Jurkat, Clone E6-1 (cell line): ENCODE measurements at places on chromosomes 12 and 14.

- DNase-seq: no peak
Observed at GRCh38 chr14:64806202-64806861, 73.4 kb downstream of the SPTB start.

DNA sequence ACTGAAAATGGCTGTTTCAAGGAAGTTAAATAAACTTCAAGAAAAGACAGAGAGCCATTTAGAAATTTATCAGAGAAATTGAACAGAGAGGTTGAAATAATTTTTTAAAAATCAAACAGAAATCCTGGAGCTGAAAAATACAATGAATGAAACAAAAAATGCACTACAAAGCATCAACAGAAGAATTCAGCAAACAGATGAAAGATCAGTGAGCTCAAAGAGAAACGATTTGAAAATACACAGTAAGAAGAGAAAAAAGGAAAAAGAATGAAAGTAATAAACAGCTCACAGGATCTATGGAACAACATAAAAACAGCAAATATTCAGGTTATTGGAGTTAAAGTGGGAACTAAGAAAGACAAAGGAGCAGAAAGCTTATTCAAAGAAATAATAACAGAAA is 26.2 kb downstream of the COX16 start:
- no peak for DNase-seq

DNA sequence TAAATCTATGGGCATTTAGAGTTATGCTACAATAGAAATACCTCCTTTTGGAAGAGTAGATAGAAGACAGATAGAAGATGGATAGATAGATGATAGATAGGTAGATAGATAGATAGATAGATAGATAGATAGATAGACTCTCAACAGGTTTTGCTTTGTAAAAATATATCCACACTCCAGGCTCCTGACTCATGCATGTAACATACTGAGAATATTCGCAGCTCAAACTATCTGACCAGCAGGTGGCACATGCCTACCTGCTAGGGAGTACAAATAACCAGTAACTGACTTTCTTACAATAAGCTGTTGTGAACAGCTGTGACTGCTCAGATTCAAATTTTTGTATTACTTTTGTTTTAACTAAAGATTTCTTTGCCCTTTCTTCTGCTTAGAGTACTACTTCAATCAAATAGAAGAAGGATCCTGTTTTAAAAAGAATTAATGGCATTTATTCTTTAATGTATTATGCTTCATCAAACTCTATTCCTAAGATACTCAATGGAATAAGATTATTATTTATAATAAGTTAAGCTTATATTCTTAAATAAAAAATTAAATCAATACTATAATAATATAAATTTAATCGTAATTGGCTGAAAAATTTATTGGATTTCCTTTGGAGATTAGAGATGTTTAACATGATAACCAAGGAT is 15.8 kb upstream of the CPNE8 start:
- DNase-seq: peak; percentile 52

- no peak for DNase-seq
Observed at GRCh38 chr12:77727442-77728001, 103.2 kb upstream of the NAV3 start.

DNA sequence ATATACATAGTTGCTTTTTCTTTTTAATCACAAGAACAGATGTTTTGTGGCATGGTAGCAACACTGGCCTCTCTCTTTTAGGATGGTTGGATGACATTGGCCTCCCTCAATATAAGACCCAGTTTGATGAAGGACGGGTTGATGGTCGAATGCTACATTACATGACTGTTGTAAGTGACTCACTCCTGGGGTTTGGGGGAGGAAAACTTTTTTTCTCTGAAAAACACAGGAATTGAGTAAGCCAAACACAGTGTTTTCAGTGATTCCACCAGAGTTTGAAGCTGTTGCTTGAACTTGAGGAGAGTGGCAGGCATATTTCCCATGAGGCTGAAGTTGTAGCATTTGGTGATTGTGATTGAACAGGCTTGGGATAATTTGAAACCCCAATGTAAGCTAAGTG is 13.7 kb upstream of the REP15 start:
- no peak for DNase-seq

DNA sequence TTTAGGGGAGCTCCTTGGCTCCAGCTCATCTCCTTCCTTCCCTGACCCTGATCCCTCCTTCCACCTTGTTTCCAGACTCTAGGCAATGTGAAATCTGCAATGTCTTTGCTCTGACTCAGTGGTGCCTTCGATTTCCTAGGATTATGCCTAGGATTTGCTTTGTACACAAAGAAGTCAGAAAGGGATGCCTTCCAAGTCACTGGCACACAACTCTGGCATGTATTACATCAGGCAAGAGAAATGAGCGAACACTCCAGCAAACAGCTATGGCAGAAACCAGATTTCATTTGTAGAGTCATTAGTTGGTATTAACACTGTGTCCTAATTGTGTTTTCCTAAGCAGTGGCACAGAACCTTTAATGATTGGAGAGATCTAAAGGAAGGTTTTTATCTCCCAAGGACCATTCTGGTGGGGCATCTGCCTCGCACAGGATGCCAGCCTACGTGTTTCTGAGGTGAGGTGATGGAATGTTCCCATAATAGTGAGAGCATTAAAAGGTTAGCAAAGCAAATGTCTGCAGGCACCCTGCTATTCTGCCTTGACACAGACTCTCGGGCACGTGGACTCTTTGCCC is 84.9 kb downstream of the WSCD2 start:
- DNase-seq: no peak

DNA sequence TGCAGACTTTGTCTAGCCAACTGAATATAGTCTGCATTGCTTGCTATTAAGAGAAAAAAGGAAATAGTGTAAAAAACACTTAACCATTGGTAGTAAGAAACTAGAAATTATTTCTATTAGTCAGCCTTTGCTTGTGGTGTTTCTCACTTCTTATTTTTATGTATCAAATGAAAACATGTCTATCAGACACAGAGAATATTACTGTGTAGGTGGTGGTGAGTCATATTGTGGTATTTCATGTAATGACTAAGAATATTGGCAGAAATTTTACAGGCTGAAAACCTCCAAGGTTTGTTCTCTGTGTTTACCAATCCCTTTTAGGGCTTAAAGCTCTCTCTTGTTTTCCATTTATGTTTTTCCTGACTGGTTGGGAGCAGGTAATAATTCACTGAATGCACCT is 87.2 kb downstream of the DAAM1 start:
- no peak for DNase-seq

GRCh38 chr12:46942579-46942978 is 116.8 kb upstream of the SLC38A4 start:
- no peak for DNase-seq

GRCh38 chr14:102610968-102611811 is 18.7 kb downstream of the RCOR1 start:
- DNase-seq: no peak

DNA sequence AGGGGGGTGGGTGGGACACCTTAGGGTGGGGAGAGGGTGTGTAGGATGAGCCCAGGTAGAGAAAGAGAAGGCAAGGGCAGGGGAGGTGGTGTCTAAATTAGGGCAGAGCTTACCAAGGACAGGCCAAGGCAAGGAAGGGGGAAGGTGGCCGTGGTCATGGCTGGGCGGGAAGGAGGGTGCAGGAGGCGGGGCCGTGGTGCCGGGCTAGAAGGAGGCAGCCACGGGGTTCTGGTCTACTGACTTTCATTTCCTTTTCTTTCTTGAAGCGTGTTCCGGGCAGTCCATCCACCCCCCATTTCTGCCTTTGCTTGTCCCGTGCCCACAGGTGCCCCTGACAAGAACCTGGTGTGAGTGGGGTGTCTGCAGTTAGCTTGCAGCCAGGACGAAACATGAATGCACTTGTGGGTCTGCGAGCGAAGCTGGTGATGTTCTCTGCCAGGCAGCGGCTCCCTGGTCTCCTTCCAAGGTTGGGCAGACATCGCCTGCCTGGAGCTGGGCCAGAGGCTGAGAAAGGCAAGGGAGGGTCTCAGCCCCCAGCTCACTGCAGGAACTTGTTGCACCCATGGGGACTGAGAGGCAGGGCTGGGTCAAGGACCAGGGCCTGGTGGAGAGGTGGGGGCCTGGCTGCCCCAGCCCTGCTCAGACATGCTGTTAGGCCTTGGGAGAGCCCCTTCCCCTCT is 58.2 kb downstream of the KIF26A start:
- DNase-seq: no peak

DNA sequence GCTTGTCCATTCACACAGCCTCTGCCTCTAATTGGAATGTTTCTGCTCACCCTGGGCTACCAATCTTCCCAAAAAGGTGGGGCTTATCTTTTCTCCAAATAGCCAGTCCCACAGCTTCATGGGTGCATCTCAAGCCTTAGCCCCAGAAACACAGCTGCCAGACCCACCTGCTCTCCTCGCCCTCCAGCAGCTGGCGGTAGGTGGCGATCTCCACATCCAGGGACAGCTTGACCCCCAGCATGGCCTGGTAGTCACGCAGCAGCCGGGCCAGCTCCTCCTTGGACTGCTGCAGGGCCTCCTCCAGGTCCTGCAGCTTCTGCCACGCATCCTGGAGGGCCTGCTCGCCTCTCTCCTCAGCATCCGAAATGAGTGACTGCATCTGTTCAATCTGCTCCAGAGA is 11.1 kb downstream of the KRT77 start:
- DNase-seq: no peak
